ENCODE measurements at places on chromosomes 4 and X. TPM values are rescaled to one million over a fixed set of nuclear protein-coding genes. Genes with fewer than 3 reads are reported as not detected.

GRCh38 chr4:66489783-66490452 lies 819.6 kb upstream of the EPHA5 start:
- DNase-seq: no peak

DNA sequence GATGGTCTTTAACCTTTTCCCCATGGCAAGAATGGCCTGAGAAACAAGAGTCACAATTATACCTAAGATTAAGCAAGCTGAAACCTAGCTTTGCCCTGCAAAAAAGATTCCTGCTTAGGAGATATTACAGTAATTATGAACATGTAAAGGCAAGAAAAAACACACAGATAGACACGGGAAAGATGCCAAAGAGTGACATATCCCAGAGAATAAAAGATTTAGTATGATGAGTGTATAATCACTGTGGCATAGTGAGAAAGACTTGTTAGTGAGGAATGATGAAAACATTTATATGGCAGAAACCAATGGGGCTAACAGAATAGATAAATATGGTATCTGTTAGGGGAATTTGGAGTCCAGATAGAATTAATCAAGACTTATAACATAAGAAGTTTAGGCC lies 29.6 kb upstream of the TASL start:
- no peak for DNase-seq

DNA sequence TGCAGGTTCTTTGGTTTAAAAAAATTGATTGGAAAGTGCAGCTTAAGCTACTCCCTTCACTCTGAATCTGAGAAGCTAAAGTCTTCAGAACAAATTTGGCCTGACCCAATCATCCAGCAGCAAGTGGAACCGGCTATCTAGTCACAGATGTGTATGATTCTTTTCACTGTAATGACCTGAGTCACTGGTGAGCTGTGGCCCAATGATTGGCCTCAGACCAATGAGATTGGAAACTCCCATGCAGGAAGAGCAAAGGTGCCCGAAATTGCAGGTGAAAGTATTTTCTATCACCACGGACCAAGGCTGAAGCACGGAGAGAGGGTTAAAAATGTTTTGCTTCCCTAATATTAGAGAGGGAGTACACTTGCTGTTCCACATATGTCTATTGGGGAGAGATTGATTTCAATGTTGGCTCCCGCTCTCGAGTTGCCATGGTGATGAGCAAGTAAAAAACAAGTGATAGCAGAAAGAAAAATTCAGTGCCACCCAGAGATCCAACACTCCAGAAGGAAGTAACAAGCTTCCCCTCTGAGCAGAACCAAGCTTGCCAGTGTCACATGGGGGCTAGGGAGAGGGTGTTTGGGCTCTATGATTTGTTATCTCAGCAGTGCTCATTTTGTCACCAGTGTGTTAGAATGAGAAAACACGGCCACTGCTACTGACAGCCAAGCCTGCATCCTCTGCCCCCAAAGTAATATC lies 11.2 kb downstream of the RIPPLY1 start:
- no peak for DNase-seq

- DNase-seq: no peak
Measured at GRCh38 chr4:159273141-159273438, 170.2 kb downstream of the RAPGEF2 start.

GRCh38 chrX:33204889-33205288 lies 6.5 kb downstream of the DMD start:
- no peak for DNase-seq

- no peak for DNase-seq
Measured at GRCh38 chr4:114373508-114373907, 225.1 kb upstream of the UGT8 start.

DNA sequence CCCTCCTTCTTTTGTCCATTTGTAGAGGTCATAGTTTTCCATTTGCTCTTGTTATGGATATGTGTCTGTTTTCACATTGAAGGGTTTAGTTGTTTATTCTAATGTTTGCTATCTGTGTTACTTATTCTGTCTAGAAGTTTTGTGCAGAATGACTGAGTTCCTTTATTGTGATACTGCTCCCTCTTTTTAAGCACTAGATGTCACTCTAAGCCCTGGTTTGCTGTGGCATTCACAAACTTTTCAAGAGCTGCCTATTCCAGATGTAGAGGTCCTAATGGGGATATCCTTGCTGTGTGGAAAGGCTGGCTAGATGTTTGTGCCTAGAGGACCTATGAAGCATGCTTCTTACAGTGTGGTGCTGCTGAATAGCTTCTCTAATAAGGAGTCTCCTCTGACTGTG lies 338.6 kb downstream of the SPIN4 start:
- DNase-seq: no peak

- no peak for DNase-seq
Measured at GRCh38 chrX:1172496-1172895, 40.0 kb downstream of the CRLF2 start.

DNA sequence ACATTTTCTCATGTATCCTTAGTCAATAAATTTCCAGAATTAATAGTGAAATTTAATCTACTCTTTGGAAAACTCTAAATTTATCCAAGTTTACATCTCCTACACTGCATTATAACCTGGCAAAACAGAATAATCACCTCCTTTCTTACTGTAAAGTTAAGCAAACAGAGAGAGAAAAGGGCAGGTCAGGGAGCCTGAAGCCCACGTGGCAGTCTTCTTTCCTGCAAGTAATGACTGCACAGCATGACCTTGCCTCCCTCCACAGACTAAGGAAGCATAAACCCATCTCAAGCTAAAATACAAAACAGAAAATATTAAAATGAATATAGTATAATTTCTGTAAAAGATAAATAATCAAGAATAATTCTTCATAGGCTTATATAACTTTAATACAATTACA lies 1153.0 kb downstream of the C4orf33 start:
- peak; percentile 13 for DNase-seq

The EVC2 gene
- total RNA-seq: 11.2 TPM

The OFD1 gene
- total RNA-seq: 21.6 TPM

The FAM47A gene
- not detected for total RNA-seq

The STATH gene
- not detected for total RNA-seq

The CENPI gene
- total RNA-seq: 8.3 TPM

The TKTL2 gene
- not detected for total RNA-seq

The IQSEC2 gene
- total RNA-seq: 22.3 TPM

Data from stomach (tissue), 19 donors.